ENCODE measurements at places on chromosomes 2 and 18.

- DNase-seq: peak; percentile 89
These were observed 180.4 kb downstream of the MBD5 start for GRCh38 chr2:148201075-148202004.

- DNase-seq: no peak
These were observed 908.4 kb upstream of the CRIM1 start for GRCh38 chr2:35447215-35447614.

GRCh38 chr2:127570282-127571250, 35.1 kb downstream of the MYO7B start:
- DNase-seq: no peak

- no peak for DNase-seq
These were observed 113.8 kb upstream of the UXS1 start for GRCh38 chr2:106307860-106308259.

GRCh38 chr18:65934874-65935273, 184.1 kb downstream of the CDH7 start:
- DNase-seq: no peak

- DNase-seq: no peak
These were observed 42.4 kb upstream of the NABP1 start for GRCh38 chr2:191635333-191636234.

GRCh38 chr2:120849278-120849677, 113.6 kb downstream of the GLI2 start:
- DNase-seq: no peak

- DNase-seq: no peak
These were observed 323.6 kb upstream of the HS6ST1 start for GRCh38 chr2:128642316-128642715.

DNA sequence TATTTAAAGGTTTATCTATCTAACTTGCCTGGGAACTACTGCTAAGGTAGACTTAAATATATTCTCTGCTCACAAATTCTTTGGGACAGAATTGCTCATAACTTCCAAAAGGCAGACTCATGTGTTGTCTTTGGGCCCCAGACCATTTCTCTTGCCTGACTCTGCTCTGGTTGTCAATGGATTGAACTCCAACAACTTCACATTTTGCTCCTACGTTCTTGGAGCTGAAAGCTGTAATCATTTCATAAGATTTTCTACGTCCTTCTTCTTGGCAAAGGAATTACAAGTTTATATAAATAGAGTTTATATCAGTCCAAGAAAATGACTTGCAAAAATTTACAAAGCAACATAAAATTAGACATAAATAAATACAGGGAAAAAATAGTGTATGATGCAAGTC, 32.9 kb upstream of the PPM1B start:
- DNase-seq: peak; percentile 18

DNA sequence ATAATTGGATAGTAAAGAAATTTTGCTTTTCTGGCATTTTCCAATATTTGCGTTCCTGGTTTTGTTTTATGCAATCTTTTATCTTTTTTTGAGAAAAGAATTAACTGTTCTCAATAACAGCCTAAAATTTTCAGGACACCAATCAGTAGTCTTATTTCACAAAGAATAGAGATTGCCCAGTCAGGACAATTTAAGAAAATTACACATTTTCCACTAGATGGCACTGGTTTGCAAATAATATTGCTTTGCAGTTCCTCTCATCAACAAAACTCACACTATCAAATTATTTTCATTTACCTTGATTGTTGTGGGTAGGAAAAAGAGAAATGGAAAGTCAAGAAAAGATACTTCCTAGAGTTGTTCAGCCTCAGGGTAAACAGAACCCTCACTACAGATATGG, 2.4 kb upstream of the RBM45 start:
- peak; percentile 74 for DNase-seq

GRCh38 chr2:39583213-39583612, 82.5 kb upstream of the TMEM178A start:
- no peak for DNase-seq

GRCh38 chr2:12050396-12050795, 304.0 kb downstream of the LPIN1 start:
- DNase-seq: no peak
